ENCODE measurements at places on chromosomes 11 and 22.

DNA sequence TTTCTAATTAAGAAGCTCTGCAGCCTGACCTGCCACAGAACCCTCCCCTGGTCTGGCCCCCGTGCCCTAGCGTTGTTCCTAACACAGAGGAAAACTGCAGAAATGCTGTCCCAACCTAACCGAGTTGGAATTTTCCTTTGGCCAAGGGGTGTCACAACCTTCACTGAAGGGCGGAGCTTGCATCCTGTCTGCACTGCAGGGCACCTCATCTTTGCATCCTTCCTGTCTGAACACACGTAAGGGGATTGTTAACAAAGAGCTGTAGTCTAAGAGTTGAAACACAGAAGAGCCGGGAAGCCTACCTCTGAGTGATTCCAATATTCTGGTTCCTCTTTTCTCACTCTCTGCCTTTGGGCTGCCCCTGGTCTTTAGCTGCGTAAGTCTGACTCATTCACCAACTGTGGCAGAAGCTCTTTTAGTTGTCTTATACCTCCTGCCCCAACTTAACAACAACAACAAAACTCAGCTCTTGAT is 1.6 kb downstream of the DIXDC1 start:
- DNase-seq: no peak

DNA sequence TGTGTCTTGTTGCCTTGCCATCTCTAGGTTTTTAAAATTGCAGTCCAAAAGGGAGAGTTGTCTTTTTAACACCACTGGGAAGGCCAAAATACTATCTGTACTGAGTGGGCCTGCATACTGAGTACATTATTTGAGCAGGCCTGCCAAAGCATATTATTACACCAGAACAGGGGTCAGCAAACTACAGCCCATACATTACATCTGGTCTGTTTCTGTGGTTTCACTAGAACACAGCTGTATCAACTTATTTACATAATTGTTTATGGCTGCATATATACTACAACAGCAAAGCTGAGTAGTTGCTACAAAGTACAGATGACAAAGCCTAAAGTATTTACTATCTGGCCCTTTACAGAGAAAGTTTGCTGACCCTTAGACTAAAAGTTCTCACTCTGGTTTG is 74.0 kb downstream of the USP35 start:
- DNase-seq: no peak

GRCh38 chr22:49188091-49188490 is 639.6 kb downstream of the BRD1 start:
- DNase-seq: no peak

- no peak for DNase-seq
Observed at GRCh38 chr11:33552756-33553155, 147.9 kb downstream of the C11orf91 start.

DNA sequence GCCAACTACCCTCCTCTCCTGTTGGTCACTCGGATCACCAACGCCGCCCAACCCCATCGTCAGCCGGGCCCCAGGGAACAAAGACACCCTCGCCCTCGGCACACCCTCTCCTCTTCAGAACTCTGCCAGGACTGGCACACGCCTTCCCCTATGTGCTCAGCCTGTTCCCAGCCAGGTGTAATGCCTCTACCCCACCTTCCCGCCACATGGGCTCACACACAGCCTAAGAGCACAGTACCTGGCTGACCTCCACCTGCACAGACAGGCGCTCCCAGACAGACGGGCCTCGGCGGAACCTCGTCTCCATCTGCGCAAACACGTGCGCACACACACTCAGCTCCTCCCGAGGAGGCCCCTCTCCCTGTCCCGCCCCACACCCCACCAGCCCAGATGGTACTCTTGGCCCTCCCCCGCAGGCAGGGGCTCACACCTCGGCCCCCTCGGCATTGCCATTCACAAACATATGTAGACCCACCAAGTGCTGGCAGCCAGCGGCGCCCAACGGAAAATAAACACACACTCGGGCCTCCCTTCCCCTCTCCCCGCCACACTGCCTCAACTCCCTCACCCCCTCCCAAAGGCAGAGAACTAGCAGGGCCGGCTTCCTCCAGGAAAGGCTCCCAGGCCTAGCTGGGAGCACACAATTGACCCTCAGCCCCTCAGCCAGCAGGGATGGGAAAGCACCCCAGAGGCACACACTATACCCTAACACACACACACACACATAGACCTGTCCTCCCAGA is 8.5 kb downstream of the ELFN2 start:
- DNase-seq: no peak

GRCh38 chr22:49957826-49958365 is 2.7 kb upstream of the PIM3 start:
- no peak for DNase-seq

DNA sequence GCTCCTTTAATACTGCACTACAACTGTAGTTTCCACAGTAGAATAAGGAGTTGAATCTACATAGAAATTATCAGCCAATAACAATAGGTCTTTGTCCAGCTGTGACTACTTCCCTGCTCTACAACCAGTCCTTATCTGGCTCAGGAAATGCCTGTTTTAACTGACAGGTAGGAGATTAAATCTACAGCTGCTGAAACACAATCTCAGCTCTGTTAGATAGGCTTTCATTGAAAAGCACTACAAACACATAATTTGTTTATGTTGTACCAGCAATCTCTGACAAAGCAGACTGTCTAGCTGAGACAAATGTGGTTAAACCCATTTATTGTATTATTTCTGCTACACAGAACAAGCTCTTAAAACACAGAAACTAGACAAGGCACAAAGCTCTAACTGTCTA is 230.0 kb downstream of the SOX6 start:
- no peak for DNase-seq

- no peak for DNase-seq
Observed at GRCh38 chr22:25741692-25742626, at the start of gene MYO18B. MYO18B (plus strand) TSS chr22:25742188; CDS start chr22:25761093, 18,905 bp downstream.

DNA sequence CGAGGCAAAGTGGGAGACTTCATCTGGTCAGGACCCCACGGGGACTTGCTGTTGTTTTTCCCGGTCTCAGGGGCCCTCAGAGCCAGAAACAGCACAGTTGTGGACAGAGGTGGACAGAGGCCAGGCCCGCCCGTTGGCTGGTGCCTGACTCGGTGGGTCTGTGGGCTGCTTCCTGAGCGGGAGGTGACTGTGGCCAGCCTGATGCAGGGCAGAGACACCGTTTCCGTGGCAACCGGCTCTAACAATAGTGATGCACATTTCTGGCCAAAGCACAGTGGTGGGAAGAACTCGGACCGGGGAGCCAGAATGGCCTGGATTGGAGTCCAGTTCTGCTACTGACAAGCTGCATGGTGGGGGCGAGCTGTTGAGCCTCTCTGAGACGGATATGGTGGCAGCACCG is 58.7 kb upstream of the ATXN10 start:
- peak; percentile 66 for DNase-seq

DNA sequence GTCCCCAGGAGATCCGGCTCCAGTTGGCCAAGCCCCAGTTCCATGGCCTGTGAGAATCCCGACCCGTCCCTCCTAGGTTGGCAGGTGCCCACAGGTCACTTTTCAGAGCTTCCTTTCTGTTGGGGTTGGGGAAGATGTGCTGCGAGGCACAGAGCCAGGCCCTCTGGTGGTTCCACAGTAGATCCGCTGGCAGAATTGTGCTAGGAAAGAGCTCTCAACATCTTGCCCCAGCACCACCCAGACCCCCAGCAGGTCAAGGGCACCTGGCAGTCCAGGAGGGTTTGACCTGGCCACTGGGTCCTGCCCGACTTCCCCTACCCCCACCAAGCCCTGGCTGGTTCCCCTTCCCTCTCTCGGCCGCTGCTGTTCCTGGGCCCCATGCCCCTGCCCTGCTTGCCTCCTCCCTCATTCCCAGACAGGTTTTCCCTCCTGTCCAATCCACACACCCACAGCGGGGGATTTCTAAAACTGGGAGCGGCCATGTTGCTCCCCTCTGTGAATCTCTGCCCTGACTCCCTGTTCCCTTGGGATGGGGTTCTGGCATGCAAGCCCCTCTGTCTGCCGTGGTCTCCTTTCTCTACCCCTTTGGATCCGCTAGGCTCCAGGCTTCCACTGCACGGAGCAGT is 26.2 kb upstream of the GCAT start:
- no peak for DNase-seq

GRCh38 chr22:23410411-23410810 is 169.7 kb downstream of the IGLL1 start:
- DNase-seq: no peak
